ENCODE measurements at places on chromosomes 1 and 21. TPM values are rescaled to one million over a fixed set of nuclear protein-coding genes. Genes with fewer than 3 reads are reported as not detected.

GRCh38 chr1:94100785-94101612 is 19.9 kb downstream of the ABCA4 start:
- no peaks in the 10 kb centered on the region for H3K27me3 ChIP-seq
- H3K36me3 ChIP-seq = no peaks in the 10 kb centered on the region
- H3K27ac ChIP-seq = no peak overlapping the region

GRCh38 chr1:101918277-101918676 is 78.4 kb downstream of the OLFM3 start:
- H3K27me3 ChIP-seq = no peaks in the 10 kb centered on the region
- no peak overlapping the region for H3K4me3 ChIP-seq
- no peak for DNase-seq
- no peaks in the 10 kb centered on the region for H3K36me3 ChIP-seq
- no peak overlapping the region for H3K27ac ChIP-seq

- H3K27me3 ChIP-seq = no peaks in the 10 kb centered on the region
- no peak overlapping the region for H3K4me3 ChIP-seq
- DNase-seq = no peak
Measured at GRCh38 chr1:35876988-35877387, 6.0 kb upstream of the AGO1 start.

DNA sequence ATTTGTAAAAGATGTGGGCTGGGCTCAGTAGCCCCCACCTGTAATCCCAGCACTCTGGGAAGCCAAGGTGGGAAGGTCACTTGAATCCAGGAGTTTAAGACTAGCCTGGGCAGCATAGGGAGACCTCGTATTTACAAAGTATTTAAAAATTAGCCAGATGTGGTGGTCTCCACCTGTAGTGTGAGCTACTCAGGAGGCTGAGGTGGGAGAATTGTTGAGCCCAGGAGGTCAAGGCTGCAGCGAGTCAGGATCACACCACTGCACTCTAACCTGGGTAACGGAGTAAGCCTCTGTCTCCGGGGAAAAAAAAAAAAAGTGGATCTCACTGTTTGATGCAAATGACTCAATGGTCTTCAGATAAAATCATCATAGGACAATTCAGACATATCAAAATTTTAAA is 77.5 kb upstream of the RBM34 start:
- no peak overlapping the region for H3K27ac ChIP-seq
- peaks cover 4% of the 10 kb centered on the region for H3K36me3 ChIP-seq
- H3K4me3 ChIP-seq = no peak overlapping the region
- no peak for DNase-seq

- DNase-seq = no peak
- no peak overlapping the region for H3K4me3 ChIP-seq
- H3K27me3 ChIP-seq = no peaks in the 10 kb centered on the region
- H3K27ac ChIP-seq = no peak overlapping the region
- peaks cover 7% of the 10 kb centered on the region for H3K36me3 ChIP-seq
Measured at GRCh38 chr1:26459573-26460031, 12.6 kb upstream of the HMGN2 start.

- DNase-seq = peak; percentile 6
- H3K27ac ChIP-seq = no peak overlapping the region
- H3K36me3 ChIP-seq = no peaks in the 10 kb centered on the region
- no peaks in the 10 kb centered on the region for H3K27me3 ChIP-seq
- no peaks in the 10 kb centered on the region for H3K4me1 ChIP-seq
Measured at GRCh38 chr1:12083766-12084165, 20.7 kb downstream of the TNFRSF8 start.

GRCh38 chr1:111976332-111976731 is 13.1 kb downstream of the KCND3 start:
- DNase-seq = no peak
- peaks cover 3% of the 10 kb centered on the region for H3K36me3 ChIP-seq
- no peaks in the 10 kb centered on the region for H3K27me3 ChIP-seq
- no peak overlapping the region for H3K27ac ChIP-seq
- H3K4me3 ChIP-seq = no peak overlapping the region

DNA sequence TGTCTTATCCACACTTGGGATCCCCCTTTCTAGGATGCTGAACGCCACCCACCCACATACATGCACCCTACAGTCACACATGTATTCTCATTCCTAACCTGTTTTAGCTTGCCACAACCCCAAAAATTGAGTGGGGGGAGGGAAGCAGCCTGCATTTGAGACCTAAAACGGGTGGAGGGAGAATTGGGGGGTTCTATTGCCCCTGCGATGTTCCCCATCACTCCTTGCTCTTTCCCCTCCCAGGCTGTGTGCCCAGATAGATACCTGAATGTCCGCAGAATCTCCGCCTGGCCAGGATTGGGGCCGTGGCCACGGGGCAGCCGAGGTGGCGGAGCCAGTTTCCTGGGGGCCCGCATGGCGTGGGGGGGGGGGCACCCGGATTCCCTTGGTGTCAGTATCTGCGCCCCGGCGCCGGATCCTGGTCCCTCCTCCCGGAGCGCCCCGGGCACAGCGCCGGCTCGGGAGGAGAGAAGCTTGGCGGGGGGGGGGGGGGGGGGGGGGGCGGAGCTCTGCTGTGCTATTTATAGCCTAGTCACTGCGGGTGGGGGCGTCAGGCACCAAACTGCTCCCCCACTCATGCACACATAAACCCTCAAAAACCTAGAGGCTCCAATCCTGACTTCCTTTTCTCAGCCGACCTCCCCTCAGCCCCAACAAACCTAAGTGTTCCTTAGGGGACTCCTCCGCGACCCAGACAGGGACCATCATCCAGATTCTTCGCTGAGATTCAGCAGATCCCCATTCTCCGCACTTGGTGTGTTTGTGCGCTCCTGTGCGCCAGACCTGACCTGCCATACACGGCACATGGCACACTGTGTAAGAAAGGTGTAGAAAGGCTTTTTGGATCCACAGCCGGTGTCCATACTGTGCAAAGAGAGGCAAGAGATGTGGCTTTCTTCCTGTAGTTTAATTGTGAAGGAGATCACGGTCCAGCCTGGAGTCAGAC is 1.9 kb downstream of the ANKRD34A start:
- peak overlapping the region; percentile 31 for H3K4me3 ChIP-seq
- DNase-seq = peak; percentile 86
- no peaks in the 10 kb centered on the region for H3K27me3 ChIP-seq
- H3K27ac ChIP-seq = peak overlapping the region; percentile 43
- H3K4me1 ChIP-seq = no peaks in the 10 kb centered on the region

DNA sequence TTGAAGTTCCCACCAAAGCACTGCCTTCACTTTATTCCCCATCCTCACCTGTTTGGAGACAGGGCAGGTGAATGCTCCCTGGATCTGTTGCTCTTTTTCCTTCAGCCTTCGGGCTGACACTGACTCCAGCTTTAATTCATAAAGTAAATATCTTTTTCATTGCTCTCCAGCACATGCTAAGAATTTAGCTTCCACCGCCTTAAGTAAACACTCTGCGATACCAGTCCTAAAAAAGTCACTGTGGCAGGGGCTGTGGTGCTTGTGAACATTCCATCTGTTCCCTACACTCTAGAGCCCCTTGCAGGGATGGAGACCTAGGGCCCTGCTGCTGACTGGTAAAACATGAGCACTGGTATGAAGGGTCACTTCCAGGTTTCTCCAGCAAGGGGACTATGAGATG is 896 bp upstream of the PLA2G2A start:
- no peak overlapping the region for H3K4me3 ChIP-seq
- no peak overlapping the region for H3K27ac ChIP-seq
- H3K4me1 ChIP-seq = no peaks in the 10 kb centered on the region
- DNase-seq = no peak
- H3K27me3 ChIP-seq = no peaks in the 10 kb centered on the region

- no peak overlapping the region for H3K27ac ChIP-seq
- no peaks in the 10 kb centered on the region for H3K4me1 ChIP-seq
- H3K4me3 ChIP-seq = no peak overlapping the region
- peaks cover 4% of the 10 kb centered on the region for H3K36me3 ChIP-seq
- no peaks in the 10 kb centered on the region for H3K27me3 ChIP-seq
Measured at GRCh38 chr1:175005085-175005783, 5.5 kb downstream of the CACYBP start.

- no peaks in the 10 kb centered on the region for H3K27me3 ChIP-seq
- DNase-seq = no peak
- no peaks in the 10 kb centered on the region for H3K4me1 ChIP-seq
- no peak overlapping the region for H3K4me3 ChIP-seq
- H3K36me3 ChIP-seq = no peaks in the 10 kb centered on the region
Measured at GRCh38 chr1:29700491-29700890, 464.2 kb downstream of the PTPRU start.

- no peak overlapping the region for H3K4me3 ChIP-seq
- no peaks in the 10 kb centered on the region for H3K36me3 ChIP-seq
- H3K4me1 ChIP-seq = no peaks in the 10 kb centered on the region
- H3K27ac ChIP-seq = no peak overlapping the region
Measured at GRCh38 chr1:221035662-221036153, 156.5 kb downstream of the HLX start.

DNA sequence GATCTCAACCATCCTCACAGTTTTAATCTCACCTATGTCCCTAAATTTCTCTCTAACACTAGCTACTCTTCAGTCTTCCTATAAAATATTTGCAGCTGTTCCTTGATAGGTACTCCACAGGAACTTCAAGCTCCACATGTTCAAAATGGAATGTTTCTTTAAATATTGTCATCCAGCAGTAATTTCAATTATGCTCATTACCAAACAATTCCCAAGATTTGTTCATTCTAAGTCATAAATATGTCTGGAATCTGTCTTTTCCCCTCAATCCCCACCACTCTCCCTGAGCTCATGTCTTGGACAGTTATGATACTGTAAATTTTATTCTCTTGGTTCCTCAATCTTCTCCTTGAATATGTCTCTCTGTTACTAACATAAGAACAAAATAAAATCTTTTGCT is 214.4 kb downstream of the NRIP1 start:
- no peak for DNase-seq
- H3K36me3 ChIP-seq = no peaks in the 10 kb centered on the region
- no peak overlapping the region for H3K4me3 ChIP-seq
- H3K4me1 ChIP-seq = no peaks in the 10 kb centered on the region
- no peaks in the 10 kb centered on the region for H3K27me3 ChIP-seq

- no peak overlapping the region for H3K4me3 ChIP-seq
- H3K4me1 ChIP-seq = no peaks in the 10 kb centered on the region
- H3K36me3 ChIP-seq = no peaks in the 10 kb centered on the region
- no peak for DNase-seq
Measured at GRCh38 chr1:110878591-110878990, 5.6 kb downstream of the CD53 start.

DNA sequence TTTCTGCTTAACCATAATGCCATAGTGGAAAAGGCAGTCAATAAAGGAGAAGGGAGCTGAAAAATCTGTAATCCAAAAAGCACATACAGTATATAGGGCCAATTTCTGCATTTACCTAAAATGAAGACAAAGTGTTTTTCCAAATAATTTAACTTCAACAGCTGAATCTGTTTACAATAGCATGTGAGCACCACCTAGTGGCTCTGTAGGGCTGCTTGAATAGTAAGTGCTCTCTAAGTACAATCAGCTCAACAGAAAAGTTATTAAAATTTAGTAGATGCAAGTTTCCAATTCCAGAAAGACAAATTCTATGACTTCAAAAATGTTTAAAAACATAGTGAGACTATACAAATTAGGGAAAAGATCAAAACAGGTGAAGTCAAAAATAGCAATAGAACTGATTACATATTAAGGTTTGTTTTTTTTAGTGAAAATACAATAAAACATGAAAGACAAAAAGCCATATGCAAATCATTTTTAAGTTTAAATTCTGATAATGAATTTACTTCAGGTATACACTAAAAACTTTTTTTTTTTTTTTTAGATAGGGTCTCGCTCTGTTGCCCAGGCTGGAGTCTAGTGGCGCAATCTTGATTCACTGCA is 220.0 kb downstream of the SETD4 start:
- no peaks in the 10 kb centered on the region for H3K27me3 ChIP-seq
- H3K4me1 ChIP-seq = no peaks in the 10 kb centered on the region
- H3K4me3 ChIP-seq = no peak overlapping the region
- H3K36me3 ChIP-seq = no peaks in the 10 kb centered on the region

DNA sequence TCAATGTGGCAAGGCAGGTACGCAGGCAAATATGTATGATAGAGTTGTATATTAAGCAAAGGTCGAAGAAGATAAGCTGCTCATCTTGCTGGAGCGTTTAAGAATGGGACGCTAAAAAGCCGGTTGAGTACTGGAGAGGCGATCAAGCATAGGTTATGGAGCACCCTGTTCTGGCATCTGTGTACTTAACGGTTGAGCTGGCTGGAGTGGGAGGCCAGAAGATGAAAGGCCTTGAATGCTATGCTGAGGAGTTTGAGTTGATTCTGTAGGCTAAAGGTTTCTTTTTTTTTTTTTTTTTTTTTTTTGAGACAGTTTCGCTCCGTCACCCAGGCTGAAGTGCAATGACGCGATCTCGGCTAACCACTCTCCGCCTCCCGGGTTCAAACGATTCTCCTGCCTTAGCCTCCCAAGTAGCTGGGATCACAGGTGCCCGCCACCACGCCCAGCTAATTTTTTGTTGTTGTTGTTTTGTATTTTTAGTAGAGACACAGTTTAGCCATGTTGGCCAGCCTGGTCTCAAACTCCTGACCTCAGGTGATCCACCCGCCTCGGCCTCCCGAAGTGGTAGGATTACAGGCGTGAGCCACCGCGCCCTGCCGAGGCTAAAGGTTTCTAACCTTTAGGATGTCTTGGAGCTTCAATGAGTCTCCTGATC is 850 bp upstream of the KHDC4 start:
- peak overlapping the region; percentile 30 for H3K27ac ChIP-seq
- peaks cover 2% of the 10 kb centered on the region for H3K4me1 ChIP-seq
- no peak for DNase-seq
- H3K4me3 ChIP-seq = peak overlapping the region; percentile 68
- H3K36me3 ChIP-seq = no peaks in the 10 kb centered on the region

- H3K4me3 ChIP-seq = no peak overlapping the region
- H3K27me3 ChIP-seq = no peaks in the 10 kb centered on the region
- peak overlapping the region; percentile 62 for H3K27ac ChIP-seq
- H3K36me3 ChIP-seq = no peaks in the 10 kb centered on the region
- no peaks in the 10 kb centered on the region for H3K4me1 ChIP-seq
Measured at GRCh38 chr1:62724430-62724829, 36.2 kb upstream of the DOCK7 start.

DNA sequence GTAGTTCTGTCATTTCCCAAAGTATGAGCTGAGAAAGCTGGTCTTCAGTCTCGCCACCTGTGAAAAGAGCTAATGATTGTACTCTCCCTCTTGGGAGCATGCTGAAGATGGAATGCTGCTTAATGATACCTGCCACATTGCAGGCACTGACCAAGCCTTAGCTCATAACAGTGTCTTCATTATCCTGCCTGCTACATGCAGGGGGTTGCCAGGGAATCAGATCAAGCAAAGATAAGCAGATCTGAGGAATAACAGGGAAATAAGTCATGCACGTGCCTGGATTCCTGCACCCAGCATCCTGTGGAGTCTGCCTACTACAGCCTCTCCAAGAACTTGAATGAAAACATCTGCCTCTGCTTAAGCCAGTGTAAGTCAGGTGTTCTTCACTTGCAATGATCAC is 667.3 kb downstream of the NPHP4 start:
- no peak overlapping the region for H3K4me3 ChIP-seq
- H3K27me3 ChIP-seq = no peaks in the 10 kb centered on the region
- no peak for DNase-seq
- no peaks in the 10 kb centered on the region for H3K4me1 ChIP-seq
- H3K27ac ChIP-seq = no peak overlapping the region
- no peaks in the 10 kb centered on the region for H3K36me3 ChIP-seq

NTNG1 gene
- 1.8 TPM for total RNA-seq

SEMA4A gene
- 8.9 TPM for total RNA-seq

SMIM1 gene
- 5.6 TPM for total RNA-seq

IVL gene
- not detected for total RNA-seq

SH3D21 gene
- 6.9 TPM for total RNA-seq

ATAD3B gene
- 21.5 TPM for total RNA-seq

CELA2B gene
- total RNA-seq = 0.57 TPM

SLC45A3 gene
- 7.0 TPM for total RNA-seq

S100A7A gene
- not detected for total RNA-seq

PIGM gene
- 6.7 TPM for total RNA-seq
